ENCODE measurements at places on chromosomes 13 and 19. TPM values are rescaled to one million over a fixed set of nuclear protein-coding genes. Genes with fewer than 3 reads are reported as not detected.

- no peak for DNase-seq
These were observed 487.8 kb downstream of the PCDH17 start for GRCh38 chr13:58119351-58119750.

LMO7 gene
- total RNA-seq, result 132 TPM

- no peak for DNase-seq
These were observed 4.9 kb upstream of the POU4F1 start for GRCh38 chr13:78608252-78608687.

- no peak for DNase-seq
These were observed 60.6 kb downstream of the NDFIP2 start for GRCh38 chr13:79541426-79542049.

GRCh38 chr13:29572575-29572974 is 22.9 kb downstream of the SLC7A1 start:
- no peak for DNase-seq

PRKD2 gene
- total RNA-seq, result 4.7 TPM

PODNL1 gene
- total RNA-seq, result not detected

DNA sequence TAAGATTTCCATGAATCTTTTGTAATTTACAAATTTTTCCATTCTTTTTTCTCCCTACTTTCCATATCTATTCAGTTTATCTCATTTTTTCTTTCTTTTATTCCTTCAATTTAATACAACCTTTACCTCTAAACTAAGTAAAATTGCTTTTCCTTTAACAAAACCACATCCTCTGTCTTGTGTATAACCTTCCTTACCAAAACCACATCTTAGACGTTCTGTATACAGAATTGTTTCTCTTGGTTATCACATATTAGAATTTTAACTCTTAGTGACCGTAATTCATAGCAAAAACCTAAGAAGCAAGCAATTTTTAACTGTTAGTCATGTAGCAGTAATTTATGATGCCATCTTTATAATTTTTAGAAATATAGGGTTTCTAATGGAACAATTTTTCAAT is 15.0 kb downstream of the PPP5C start:
- DNase-seq, result no peak

DNA sequence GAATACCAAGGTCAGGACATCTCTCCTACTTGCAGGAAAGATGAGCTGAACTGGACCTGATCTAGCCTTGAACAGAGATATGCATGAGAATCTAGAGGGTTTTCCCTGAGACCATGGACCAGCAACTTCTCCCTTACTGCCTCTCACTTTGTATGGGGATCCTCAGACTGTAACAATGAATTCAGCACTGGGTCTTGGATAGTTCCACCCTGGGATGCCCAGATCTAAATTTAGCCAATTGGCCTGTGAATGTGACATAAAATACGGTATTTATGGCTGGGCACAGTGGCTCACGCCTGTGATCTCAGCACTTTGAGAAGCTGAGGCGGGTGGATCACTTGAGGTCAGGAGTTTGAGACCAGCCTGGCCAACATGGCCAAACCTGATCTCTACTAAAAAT is 15.3 kb upstream of the LILRA2 start:
- no peak for DNase-seq

DNA sequence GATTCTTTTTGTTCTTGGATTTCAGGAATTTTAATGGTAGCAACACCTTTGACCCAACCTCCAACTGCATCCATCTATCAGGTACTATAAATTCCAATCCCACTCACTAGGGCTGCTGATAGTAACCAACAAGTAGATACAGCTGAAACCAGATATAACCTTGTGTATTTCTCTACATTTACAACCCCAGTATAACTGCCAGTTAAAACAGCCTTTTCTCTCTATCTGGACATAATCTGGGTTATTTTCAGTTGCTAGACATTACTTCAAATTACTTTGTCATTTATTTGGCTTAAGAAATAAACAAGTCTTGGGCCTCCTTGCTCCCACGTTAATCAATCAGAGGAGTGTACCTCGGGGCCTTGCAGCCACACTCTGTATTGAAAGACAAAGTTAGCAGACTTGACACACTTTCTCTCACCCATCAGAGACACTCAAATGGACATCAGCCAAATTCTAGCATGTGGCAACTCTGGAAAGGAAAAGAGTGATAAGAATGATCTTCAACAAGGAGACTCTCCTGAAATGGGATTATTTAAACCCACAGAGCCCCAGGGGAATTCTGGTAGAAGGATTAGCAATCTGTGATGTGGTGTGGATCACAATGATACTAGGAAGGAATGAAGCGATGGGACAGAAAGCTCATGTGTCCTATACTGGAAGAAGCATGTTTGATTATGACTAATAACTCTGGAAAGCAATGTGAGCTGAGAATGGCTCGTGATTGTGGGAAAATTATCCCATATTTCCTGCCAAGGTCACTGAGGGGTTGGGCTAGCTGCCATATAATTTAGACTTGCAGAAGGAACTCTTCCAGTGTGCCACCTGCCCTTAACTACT is 157.5 kb downstream of the FLT1 start:
- no peak for DNase-seq

PNMA8B gene
- total RNA-seq, result 17.5 TPM
